ENCODE measurements at places on chromosomes 3 and 15. TPM values are rescaled to one million over a fixed set of nuclear protein-coding genes. Genes with fewer than 3 reads are reported as not detected.

DNA sequence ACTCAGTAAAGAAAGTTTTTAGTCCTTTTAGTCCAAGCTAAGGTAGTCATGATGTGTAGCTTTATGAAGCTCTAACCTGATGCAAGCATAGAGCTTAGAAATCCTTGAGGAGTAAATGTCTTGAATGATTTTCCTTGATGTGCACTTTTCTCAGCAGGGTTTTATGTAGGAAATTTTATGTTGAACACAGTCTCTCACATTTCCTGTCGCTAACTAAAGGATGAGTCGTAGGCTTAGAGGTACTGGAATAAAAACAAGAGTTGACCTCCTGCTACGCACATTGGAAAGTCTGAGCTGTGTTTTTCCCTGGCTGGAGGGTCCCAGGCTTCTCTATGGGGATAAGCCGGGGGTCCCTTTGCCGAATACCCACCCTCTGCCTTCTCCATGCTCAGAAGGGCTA lies 34.7 kb upstream of the ZPLD1 start:
- DNase-seq = peak; percentile 71

NRROS gene
- total RNA-seq = not detected

KBTBD13 gene
- total RNA-seq = not detected

- DNase-seq = no peak
Measured at GRCh38 chr3:145817870-145818483, 343.0 kb downstream of the PLOD2 start.

DNA sequence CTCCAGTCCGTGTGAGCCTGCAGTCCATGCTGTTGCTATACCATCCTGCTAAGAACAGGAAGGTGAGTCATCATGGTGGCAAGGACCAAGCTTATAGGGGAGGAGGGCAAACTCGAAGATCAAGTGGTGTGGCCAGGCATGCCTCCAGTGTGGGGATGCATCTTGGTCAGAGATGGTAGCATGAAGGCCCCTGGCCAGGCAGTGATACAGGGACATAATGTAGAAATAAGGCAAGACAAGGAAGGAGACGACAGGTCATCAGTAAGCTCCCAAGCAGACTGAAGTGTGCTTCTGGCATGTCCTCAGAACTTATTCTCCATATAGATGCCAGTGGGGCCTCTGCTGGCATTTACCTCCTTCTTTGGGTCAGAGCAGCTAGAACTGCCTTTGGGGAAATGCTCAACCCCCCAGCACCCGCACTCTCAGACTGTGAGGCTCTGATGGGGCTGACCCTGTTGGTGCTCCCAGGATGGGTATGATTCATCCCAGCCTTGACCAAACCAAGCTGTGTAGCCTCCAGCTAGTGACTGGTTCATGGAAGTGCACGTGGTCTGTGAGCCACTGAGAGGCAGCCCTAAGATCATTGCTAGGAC lies 52.5 kb upstream of the ATP2B2 start:
- peak; percentile 37 for DNase-seq

- DNase-seq = no peak
Measured at GRCh38 chr3:61252836-61253235, 1.6 kb upstream of the FHIT start.

GRCh38 chr15:69652293-69652692 lies 199.7 kb downstream of the RPLP1 start:
- no peak for DNase-seq

LACTB gene
- 41.7 TPM for total RNA-seq

- DNase-seq = peak; percentile 58
Measured at GRCh38 chr3:10738688-10739372, 77.2 kb upstream of the SLC6A11 start.

DNA sequence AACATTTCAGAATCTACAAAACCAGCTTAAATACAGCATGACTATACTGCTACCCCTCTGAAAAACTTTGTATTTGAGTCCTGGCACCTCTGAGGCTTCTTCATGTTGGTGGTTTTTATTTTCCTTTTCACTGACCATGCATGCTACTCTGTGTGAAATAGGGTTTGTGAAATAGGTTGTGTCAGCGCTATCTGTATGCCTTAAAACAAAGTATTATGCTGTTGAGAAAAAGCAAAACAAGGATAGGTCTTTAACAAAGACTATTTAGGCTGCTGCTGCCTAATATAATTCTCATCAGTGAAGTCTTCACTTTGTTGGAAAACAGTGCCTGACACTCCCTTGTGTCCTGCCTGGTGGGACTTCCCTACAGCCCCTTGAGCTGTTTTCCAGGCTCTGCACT lies 28.7 kb upstream of the TRAK1 start:
- no peak for DNase-seq

CLRN1 gene
- not detected for total RNA-seq

GRCh38 chr15:92655178-92655995 lies at the start of gene FAM174B:
Gene FAM174B (minus strand): TSS chr15:92655775.
- DNase-seq = no peak

CXCR6 gene
- total RNA-seq = under 0.01 TPM

DNA sequence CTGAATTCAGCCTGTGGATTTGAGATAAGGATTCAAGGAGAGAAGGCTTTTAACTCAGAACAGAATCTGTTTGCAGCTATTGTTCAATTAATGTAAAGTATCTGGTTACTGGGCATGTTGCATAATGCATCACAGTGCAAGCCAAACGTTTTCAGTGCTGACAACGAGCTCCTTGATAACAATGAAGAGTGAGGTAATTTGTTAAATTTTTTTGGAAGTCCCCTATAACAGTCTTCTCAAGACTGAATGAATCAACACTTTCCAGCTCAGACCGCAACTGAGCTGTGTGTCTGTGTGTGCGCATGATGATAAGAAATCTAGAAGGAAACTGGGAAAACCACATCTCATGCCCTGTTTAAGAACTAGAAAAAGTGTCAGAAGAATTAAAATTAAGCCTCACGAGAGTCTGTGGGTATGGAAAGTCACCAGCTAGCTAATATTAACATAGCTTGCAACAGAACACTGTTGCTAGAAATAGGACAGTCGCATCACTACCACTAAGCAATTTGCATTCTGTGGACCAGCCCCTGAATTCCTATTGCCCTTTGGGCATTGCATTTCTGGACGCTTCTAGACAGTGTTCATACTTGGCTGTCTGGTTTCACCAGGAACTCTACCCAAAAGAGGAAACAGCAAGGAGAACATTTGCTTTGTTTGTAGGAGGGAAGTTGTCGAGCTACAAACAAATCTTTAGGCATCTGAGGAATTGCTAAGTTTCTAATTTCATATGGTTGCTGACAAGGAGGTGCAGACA lies 43.7 kb upstream of the ATP2C1 start:
- DNase-seq = peak; percentile 46

RGMA gene
- total RNA-seq = 0.18 TPM

CEP70 gene
- total RNA-seq = 11.1 TPM

DNA sequence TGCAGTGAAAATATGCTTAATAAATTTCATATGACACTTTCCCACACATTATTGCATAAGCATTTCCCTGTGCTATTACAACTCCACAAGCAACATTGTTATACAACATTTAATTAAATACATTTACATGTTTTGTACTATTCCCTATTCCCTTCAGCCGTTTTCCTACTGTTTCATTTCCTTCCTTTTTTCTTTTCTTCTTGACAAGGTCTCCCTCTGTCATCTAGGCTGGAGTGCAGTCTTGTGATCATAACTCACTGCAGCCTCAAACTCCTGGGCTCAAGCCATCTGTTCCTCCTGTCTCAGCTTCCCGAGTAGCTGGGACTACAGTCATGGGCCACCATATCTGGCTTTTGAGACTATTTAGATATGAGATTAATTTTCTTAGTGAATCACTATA lies 254.7 kb downstream of the NFKBIZ start:
- no peak for DNase-seq

GRCh38 chr3:59968513-59969045 lies 918.8 kb upstream of the CFAP20DC start:
- no peak for DNase-seq

DNA sequence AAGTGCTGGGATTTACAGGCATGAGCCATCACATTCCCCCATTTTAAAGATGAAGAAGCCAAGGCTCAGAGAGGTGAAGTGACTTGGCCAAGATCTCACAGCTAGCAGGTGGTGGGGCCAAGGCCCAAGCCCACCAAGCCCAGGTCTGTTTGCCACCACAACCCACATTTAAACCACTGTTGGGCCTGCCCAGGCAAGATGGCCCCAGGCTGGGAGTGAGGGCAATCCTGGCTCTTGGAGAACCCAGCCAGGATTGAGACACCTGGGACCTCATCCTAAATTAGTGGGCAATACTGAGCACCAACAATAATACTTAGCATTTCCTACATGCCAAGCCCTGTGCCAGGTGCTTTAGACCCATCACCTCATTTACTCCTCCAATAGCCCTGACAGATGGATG lies 6.9 kb downstream of the IGDCC3 start:
- no peak for DNase-seq

DNA sequence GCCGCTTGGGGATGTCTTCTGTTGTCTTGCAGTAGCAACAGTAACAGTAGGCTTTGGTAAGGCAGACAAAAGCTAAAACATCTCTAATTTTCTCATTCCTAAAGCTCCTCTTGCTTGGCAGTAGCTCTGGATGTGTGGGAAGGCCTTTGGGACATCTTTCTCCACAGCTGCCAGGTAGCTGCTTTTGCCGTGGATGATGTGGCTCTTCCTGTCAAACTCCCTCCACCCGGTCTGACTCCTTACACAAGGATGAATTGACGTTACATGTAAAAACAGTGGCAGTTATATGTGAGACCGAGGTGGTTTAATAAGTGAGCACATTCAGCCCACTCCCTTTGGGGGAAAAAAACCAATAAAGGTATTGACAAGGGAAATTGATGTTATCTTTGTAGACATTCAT lies 309.1 kb downstream of the TUSC7 start:
- no peak for DNase-seq

DNA sequence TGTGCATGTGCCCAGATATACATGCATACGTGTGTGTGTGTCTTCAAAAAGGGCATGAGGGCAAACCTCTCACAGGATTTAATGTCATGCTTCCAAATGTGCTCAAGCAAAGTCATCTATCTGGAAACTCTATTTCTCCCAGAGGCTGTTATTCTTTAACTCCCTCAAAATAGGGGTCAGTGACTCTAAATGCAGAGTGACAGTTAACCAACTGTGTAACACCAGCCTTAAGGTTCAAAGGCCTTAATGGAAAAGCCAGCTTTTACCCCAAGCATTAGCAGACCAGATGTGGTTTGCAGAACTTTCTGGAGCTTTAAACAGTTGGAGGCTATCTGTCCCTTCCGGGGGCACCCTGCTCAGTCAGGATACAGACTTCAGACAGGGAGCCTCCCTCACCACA lies 70.4 kb upstream of the SLC7A14 start:
- no peak for DNase-seq

GRCh38 chr3:4575381-4575780 lies 82.2 kb downstream of the ITPR1 start:
- DNase-seq = no peak

GRCh38 chr3:136750897-136751315 lies 1.3 kb downstream of the STAG1 start:
- peak; percentile 83 for DNase-seq

GRCh38 chr3:84439476-84439875 lies 519.3 kb upstream of the CADM2 start:
- no peak for DNase-seq

GRCh38 chr3:136667081-136667480 lies 85.1 kb downstream of the STAG1 start:
- peak; percentile 46 for DNase-seq

DNA sequence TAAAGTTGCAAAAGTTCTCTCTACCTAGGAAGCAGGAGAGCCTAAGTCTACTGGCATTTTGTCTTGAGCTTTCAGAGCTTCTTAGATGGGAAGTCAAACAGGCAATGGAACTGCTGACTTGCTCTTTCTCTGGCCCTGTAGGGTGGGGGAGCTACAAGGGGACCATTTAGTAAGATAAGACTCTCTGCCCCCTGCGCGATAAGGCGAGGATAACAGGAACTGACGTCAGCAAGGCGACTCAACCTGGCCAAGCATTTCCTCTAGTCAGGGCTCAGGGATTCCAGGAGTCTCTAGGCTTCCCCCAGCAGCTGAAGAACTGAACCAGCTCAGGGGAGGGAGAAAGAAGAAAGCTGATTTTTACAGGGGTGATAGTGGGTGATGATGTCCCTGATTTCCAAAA lies 5.8 kb downstream of the RARB start:
- peak; percentile 36 for DNase-seq

SLC2A2 gene
- total RNA-seq = not detected
